Calu3 (cell line): ENCODE measurements at places on chromosomes 1 and 21. TPM values are rescaled to one million over a fixed set of nuclear protein-coding genes. Genes with fewer than 3 reads are reported as not detected.

- H3K36me3 ChIP-seq, result no peaks in the 10 kb centered on the region
- peaks cover 16% of the 10 kb centered on the region for H3K4me1 ChIP-seq
- H3K27me3 ChIP-seq, result no peaks in the 10 kb centered on the region
- no peak overlapping the region for H3K27ac ChIP-seq
- no peak overlapping the region for H3K4me3 ChIP-seq
These were observed 77.3 kb upstream of the KCNJ15 start for GRCh38 chr21:38179511-38179910.

DNA sequence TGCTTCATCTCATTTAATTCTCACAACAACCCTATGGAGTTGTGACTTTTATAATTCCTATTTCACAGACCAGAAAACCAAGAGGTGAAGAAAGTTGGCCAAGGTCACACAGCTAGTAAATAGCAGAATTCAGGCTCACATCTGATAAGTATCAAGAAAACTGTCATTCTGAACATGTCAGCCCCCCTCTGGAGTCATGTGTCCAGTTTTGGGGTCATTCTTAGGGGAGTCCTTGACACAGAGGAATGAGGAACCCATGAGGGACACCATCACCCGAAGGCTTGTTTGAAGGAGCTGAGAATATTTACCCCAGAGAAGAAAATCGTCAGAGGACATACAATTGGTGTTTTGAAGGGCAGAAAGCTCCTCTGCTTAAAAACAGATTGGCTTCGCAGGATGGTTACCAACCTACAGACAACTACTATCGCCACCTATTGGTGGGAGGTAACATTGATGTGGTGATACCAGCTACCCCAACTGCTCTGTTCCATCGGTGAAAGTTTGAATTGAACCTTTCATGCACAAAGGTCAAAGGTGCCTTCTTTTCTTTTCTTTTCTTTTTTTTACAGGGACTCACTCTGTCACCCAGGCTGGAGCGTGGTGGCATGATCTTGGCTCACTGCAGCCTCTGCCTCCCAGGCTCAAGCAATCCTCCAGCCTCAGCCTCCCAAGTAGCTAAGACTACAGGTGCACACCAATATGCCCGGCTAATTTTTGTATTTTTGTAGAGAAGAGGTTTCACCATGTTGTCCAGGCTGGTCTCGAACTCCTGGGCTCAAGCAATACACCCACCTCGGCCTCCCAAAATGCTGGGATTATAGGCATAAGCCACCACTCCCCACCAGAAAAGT is 31.3 kb downstream of the NCMAP start:
- H3K27me3 ChIP-seq, result no peaks in the 10 kb centered on the region
- H3K4me1 ChIP-seq, result peaks cover 19% of the 10 kb centered on the region
- peak; percentile 46 for DNase-seq
- no peak overlapping the region for H3K4me3 ChIP-seq

GRCh38 chr1:6450943-6451373 is 15.0 kb downstream of the TNFRSF25 start:
- DNase-seq, result no peak
- H3K27me3 ChIP-seq, result peaks cover 17% of the 10 kb centered on the region
- H3K36me3 ChIP-seq, result peaks cover 5% of the 10 kb centered on the region
- no peak overlapping the region for H3K27ac ChIP-seq
- no peaks in the 10 kb centered on the region for H3K4me1 ChIP-seq

HCRTR1 gene
- not detected in 2 replicates for total RNA-seq

ITLN2 gene
- total RNA-seq, result not detected in 2 replicates

DNA sequence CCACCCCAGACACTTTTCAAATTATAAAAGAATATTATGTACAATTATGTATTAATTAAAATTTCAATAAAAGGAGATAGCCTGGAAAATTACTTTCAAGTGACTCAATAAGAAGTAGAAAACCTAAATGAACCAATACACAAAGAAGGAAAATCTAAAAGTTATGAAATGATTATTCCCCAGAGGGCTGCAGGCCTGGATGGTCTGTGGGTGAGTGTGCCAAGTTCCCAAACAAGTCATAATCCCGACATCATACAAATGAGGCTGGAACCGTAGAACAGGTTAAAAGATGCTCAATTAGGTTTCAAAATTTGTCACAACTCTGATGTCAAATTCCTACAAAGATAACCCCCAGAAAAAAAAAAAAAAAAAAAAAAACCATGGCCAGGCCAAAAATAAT is 12.7 kb downstream of the SPATC1L start:
- H3K4me1 ChIP-seq, result no peaks in the 10 kb centered on the region
- H3K36me3 ChIP-seq, result no peaks in the 10 kb centered on the region
- H3K4me3 ChIP-seq, result no peak overlapping the region
- H3K27me3 ChIP-seq, result peaks cover 24% of the 10 kb centered on the region
- DNase-seq, result no peak

- H3K36me3 ChIP-seq, result no peaks in the 10 kb centered on the region
- no peak overlapping the region for H3K27ac ChIP-seq
- peaks cover 98% of the 10 kb centered on the region for H3K27me3 ChIP-seq
- no peak overlapping the region for H3K4me3 ChIP-seq
These were observed 31.0 kb downstream of the KANK4 start for GRCh38 chr1:62288224-62288623.

DAB1 gene
- not detected in 2 replicates for total RNA-seq

DNA sequence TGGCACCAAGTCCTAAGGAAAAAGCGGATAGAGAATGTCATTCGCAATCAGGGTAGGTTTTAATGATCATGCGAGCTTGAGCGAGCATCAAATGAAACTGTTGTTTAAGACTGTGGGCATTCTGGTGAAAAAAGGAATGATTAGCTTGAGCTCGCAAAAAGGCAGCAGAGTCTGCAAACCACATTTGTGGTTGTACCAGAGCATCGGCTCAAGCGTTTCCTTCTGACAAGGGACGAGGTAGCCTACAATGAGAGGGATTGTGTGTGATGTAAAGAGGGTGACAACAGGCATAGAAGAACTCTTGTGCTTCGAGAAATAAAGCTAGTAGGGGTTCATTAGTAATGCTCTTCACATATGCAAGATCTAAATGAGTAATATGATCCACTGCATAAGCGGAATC is 11.1 kb upstream of the CD48 start:
- peaks cover 41% of the 10 kb centered on the region for H3K27me3 ChIP-seq
- no peak overlapping the region for H3K4me3 ChIP-seq
- no peaks in the 10 kb centered on the region for H3K36me3 ChIP-seq
- no peak for DNase-seq
- H3K27ac ChIP-seq, result no peak overlapping the region

- H3K27ac ChIP-seq, result peak overlapping the region; percentile 87
- peak; percentile 26 for DNase-seq
- H3K4me1 ChIP-seq, result peaks cover 35% of the 10 kb centered on the region
- peak overlapping the region; percentile 41 for H3K4me3 ChIP-seq
These were observed 21.1 kb downstream of the ERRFI1 start for GRCh38 chr1:8004803-8005573.

GRCh38 chr1:42420911-42421585 is 34.8 kb downstream of the ZMYND12 start:
- DNase-seq, result no peak
- H3K36me3 ChIP-seq, result no peaks in the 10 kb centered on the region
- no peaks in the 10 kb centered on the region for H3K4me1 ChIP-seq
- no peak overlapping the region for H3K4me3 ChIP-seq
- H3K27ac ChIP-seq, result no peak overlapping the region
- H3K27me3 ChIP-seq, result peaks cover 40% of the 10 kb centered on the region
